ENCODE measurements at places on chromosomes 13 and 19.

GRCh38 chr19:13023656-13024055 is 28.4 kb downstream of the NFIX start:
- no peak for DNase-seq

- DNase-seq: peak; percentile 90
These were observed 7.7 kb upstream of the FGF9 start for GRCh38 chr13:21663197-21663596.

- DNase-seq: no peak
These were observed 2.8 kb upstream of the TNFSF9 start for GRCh38 chr19:6527893-6528543.

- DNase-seq: no peak
These were observed 1.0 kb downstream of the AXL start for GRCh38 chr19:41219924-41220567.

DNA sequence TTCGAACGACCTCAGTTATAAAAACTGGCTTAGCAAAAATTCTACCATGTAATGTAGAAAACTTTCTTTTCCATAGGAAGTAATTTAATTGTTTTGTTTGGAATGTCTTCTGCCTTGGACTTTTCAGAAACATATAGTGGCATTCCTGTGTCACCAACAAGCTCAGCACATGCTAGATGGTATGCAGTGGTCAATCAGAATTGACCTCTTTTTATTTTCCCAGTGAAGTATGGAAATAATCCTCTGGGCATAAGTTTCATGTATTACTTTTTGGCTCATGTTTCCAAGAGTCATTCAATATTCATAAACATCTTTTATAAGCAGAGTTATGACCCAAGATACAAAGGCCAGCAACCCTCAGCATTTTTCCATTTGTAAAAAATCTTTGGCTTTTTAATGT is 33.6 kb downstream of the NALCN start:
- DNase-seq: no peak

DNA sequence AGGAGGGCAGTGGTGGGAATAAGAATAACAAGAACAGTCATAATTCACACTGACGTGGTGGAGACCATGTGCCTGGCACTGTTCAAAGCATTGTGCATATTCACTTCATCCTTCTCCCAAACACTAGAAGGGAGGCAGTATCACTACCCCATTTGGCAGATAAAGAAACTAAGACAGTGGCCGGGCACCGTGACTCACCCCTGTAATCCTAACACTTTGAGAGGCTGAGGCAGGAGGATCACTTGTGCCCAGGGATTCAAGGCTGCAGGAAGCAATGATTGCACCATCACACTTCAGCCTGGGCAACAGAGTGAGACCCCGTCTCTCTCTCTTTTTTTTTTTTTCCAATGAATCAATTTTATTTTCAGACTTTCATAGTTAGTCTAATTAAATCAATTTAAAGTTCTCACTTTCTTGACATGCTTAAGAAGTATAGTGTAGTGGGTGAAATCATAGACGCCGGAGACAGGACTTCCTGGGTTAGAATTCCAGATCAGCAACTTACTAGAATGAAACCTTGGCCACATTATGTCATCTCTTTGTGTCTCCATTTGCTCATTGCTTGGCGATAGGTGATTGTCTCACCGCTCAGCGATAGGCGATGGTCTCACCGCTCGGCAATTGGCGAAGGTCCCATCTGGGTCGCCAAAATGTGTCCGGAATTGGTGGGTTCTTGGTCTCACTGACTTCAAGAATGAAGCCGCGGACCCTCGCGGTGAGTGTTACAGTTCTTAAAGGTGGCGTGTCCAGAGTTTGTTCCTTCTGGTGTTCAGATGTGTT is 5.3 kb upstream of the ATG4D start:
- DNase-seq: no peak

- DNase-seq: no peak
These were observed 44.9 kb upstream of the PEG3 start for GRCh38 chr19:56885173-56885985.

DNA sequence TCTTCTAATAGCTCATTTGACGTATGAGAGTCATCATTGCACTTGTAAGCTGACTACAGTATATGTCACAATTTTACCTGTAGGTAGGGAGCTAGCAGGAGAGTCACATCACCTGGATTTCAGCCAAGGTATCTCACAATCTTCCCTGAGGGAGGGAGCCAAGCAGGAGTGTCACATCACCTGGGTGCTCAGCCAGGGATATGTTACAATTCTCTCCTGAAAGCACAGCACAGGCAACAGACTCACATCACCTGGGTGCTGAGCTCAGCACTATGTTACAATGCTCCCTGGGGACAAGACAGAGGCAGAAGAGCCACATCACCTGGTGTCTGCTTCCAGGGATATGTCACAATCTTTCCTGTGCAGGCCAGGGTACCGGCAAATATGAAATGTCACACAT is 51.5 kb upstream of the ZNF730 start:
- DNase-seq: no peak

DNA sequence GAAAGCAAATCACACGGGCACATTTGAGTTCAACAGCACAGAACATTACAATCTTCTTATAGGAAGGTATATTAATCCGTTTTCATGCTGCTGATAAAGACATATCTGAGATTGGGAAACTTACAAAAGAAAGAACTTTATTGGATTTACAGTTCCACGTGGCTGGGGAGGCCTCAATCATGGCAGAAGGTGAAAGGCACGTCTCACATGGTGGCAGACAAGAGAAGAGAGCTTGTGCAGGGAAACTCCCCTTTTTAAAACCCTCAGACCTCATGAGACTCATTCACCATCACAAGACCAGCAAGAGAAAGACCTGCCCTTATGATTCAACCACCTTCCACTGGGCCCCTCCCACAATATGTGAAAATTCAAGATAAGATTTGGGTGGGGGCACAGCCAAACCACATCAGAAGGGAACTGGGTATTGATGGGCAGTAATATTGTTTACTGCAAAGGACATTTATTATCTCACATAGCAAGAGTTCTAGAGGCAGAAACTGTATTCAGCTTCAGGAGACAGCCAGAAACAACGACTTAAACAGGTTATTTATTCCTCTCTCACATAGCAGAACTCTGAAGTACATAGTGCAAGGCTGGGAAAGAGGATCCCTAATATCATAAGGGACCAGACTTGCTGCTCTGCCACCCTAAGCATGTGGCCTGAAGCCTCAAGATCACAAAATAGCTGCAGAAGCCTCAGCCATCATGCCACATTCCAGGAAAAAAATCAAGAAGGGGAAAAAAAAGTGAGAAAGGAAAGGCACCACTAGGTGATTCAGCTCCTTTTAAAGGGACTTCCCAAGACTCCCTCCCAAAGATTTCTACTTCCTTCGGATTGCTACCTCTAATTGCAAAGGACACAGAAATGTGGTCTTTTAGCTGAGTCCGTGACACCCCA is 23.1 kb downstream of the FXYD5 start:
- no peak for DNase-seq
